CD14-positive monocyte (primary cell): ENCODE measurements at places on chromosomes 6 and 20.

GRCh38 chr6:39273406-39273821 lies 40.8 kb downstream of the KCNK17 start:
- DNase-seq, result no peak

GRCh38 chr6:78462728-78463127 lies 404.6 kb upstream of the IRAK1BP1 start:
- DNase-seq, result no peak

- no peak for DNase-seq
These were observed 664.5 kb downstream of the EPM2A start for GRCh38 chr6:145070791-145071190.

GRCh38 chr6:91824331-91824730 lies 1237.5 kb upstream of the MAP3K7 start:
- DNase-seq, result no peak

DNA sequence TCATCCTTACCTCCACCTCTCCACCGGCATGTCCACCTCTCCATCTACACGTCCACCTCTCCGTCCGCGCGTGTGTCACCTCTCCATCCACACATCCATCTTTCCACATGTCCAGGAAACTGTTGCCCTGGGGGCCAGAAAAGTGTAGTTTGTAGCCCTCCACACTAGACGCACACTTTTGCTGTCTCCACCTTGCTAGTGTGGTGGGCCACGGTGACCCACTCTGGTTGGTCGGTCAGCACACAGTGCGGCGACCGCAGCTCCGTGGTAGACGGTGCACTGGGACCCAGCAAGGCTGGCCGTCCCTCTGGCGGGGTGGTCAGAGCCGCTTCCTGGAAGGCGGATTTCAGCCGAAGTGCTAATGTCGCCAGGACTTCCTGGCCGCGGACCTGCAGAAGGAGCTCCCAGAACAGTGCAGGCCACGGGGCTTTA lies 268.6 kb downstream of the DLL1 start:
- DNase-seq, result no peak

DNA sequence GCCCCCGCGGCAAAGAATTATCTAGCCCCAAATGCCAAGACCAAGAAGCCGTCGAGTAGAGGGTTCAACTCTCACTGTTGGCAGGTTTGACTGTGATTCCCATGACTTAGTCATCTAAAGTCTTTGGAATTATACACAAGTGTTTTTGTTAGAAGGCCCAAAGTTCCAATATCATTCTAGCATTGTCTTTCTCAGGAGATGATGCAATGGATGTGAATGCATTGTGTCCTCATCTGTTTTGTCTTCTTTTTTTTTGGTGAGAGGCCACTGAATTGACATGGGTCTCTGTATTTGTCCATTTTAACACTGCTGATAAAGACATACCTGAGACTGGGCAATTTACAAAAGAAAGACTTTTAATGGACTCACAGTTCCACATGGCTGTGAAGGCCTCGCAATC lies 290.5 kb upstream of the ZFP64 start:
- DNase-seq, result no peak

DNA sequence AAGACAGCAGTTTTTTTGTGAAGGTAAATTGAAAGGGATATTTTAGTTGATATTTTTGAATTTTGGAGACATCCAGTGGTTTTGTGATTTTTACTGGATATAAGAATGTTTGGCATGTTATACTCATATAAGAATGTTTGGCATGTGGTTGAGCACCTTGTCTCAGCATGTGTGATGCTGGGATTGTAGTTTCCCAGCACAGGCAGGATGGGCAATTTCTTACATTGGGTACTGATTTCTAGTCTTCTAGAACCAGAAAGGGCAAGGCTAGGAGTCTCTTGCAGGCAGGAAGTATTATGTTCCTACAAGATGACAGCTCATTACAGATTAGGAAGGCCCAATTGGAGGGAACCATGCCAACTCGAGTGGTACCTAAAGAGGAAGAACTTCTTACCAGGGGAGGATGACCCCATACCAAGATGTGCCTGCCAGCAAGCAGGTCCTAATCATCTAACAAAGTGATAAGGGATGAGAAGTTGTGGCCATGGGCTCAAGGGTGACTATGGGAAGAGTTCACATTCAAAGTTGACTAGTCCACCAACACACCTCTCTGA lies 377.8 kb downstream of the UTRN start:
- peak; percentile 57 for DNase-seq

- DNase-seq, result no peak
These were observed 395.4 kb downstream of the SAMD5 start for GRCh38 chr6:147903931-147904330.

DNA sequence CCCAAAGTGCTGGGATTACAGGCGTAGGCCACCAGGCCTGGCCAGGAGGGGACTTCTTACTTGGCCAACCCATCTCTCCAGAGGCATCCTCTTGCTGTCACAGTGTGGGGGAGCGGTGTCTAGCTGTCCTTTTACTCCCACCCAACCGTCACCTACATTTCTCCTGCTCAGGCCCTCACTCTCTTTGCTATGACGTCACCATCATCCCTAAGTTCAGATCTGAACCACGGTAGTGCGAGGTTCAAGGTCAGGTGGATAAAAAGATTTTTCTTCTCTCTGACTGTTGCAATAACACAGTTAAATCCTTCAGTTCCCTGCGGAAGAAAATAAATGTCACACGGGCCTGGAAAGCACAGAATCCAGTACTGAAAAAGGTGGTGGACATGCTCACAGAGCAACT lies 7.3 kb upstream of the RAET1L start:
- no peak for DNase-seq

DNA sequence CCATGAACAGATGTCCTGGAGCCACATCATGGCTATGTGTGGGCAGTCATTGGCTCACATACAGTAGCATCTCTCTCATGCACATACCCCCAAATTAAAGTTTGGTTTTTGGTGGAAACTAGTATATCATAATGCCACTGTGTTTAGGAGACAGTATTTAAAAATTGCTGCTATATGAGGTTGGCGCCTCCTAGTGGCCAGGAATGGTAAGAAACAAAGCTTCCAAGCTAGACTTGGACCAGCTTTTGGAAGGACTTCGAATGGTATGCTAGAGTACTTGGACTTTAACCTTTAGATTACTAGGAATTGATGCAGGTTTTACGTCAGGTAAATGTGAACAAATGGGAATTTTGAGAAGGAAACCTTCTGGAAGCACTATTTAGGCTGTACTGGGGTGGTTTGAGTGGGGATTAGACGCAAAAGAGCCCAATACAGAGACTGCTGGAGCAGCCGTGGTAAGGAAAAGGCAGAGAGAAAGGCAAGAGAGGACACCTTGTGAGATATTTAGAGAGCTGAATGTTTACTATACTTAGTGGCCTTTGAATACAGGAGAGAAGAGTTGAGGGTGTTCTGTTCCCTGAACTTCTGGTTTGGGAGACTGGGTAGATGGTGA lies 23.8 kb downstream of the PRSS35 start:
- DNase-seq, result peak; percentile 44
